ENCODE measurements at places on chromosomes 11 and 22. TPM values are rescaled to one million over a fixed set of nuclear protein-coding genes. Genes with fewer than 3 reads are reported as not detected.
A peak's percentile ranks its signal among the peaks of the same experiment; 100 is the strongest.

Gene KDM4D
- 0.65 TPM for total RNA-seq

Gene PLAAT4
- total RNA-seq = 2.3 TPM

Gene NEFH
- total RNA-seq = 0.56 TPM

Gene NRXN2
- total RNA-seq = not detected

Gene SLC35E4
- total RNA-seq = 40.7 TPM

Gene DDI1
- not detected for total RNA-seq

Gene ART5
- total RNA-seq = not detected

Gene SOX6
- total RNA-seq = 0.09 TPM

Gene GPHA2
- not detected for total RNA-seq

Gene ART1
- total RNA-seq = not detected

Gene C22orf31
- total RNA-seq = not detected

Gene NUDT8
- 10.7 TPM for total RNA-seq

GRCh38 chr22:29194184-29194583 lies 11.5 kb upstream of the EMID1 start:
- DNase-seq = no peak

GRCh38 chr11:47216121-47216798 lies 1.5 kb downstream of the DDB2 start:
- peak; percentile 85 for DNase-seq

DNA sequence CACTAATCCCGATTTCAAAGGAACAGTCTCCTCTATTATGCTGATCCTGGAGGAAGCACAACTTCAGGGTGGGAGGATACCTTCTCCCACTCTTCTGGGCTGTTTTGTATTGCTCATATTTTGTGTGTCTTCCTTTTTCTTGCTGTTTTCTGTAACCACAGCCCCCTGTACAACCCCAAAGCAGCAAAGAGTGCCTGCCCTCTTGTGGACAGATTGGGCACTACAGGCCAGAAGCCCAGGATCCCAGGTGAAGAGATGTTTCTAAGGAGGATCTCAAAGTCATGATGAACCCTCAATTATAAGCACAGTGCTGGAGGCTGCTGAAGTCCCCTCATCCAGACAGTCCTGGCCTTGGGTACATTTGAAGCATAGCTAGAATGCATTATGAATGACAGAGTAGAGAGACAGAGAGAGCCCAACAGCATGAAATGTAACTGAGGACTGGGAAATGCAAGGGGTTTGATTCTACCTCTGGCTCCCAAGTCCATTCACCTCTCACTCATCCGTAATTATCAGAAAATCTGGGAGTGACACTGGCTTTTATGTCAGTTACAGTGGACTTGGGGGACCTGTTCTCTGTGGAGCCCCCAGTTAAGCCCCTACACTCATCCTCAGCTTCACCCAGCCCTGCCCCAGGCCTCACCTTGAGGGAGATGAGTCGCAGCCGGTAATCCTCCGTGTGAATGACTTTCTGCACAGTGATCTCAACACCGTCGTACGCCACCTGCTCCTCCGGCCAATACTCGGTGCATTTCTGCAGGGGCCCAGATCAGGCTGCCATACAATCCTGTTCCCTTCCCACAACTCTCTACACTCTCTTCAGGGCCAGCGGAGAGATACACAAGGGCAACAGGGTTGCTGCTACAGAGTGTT lies 6.2 kb upstream of the IGSF22 start:
- peak; percentile 70 for DNase-seq

DNA sequence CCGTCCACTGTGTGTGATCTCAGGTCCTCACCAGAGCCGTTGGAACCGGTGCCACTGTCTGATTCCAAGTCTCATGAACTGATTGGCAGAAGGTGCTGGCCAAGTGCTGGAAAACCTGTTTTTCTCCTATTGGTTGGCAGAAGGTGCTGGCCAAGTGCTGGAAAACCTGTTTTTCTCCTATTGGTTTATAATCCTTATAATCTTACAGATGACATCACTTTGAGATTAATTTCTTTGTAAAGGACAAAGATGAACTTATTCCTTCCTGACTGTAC lies 1106.3 kb downstream of the BRD1 start:
- DNase-seq = no peak

DNA sequence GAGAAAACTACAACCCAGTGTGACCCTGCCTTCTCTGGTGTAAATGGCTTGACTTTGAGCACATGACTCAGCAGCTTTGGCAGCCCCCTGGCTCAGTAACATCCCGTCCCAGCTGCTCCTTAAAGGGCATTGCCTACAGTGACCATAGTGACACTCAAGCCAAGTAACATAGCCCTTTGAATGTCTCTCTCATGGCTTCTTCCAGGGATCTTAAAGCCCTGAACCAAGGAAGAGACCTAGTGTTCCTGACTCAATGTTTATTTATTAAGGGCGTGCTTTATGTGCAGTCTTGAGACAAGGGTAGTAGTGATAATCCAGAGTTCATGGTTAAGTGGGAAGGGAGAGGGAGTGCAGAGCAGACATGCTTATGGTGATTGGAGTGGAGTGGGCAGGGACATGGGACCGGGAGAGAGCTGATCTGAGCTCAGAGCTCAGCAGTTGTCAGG lies 125.7 kb downstream of the PARVA start:
- DNase-seq = no peak

DNA sequence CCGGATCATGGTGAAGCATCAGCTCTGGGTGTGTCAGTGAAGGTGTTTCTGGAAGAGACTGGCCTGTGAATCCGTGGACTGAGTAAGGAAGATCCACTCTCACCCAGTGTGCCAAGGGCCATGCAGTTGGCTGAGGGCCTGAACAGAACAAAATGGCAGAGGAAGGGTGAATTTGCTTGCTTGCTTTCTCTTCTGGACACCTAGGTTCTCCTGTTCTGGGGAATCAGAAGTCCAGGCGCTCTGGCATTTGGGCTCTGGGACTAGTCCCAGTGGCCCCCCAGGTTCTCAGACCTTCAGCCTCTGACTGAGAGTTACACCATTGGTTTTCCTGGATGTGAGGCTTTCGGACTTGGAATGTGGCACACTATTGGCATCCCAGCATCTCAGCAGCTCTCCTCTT lies 1170.8 kb downstream of the TBC1D22A start:
- DNase-seq = no peak

DNA sequence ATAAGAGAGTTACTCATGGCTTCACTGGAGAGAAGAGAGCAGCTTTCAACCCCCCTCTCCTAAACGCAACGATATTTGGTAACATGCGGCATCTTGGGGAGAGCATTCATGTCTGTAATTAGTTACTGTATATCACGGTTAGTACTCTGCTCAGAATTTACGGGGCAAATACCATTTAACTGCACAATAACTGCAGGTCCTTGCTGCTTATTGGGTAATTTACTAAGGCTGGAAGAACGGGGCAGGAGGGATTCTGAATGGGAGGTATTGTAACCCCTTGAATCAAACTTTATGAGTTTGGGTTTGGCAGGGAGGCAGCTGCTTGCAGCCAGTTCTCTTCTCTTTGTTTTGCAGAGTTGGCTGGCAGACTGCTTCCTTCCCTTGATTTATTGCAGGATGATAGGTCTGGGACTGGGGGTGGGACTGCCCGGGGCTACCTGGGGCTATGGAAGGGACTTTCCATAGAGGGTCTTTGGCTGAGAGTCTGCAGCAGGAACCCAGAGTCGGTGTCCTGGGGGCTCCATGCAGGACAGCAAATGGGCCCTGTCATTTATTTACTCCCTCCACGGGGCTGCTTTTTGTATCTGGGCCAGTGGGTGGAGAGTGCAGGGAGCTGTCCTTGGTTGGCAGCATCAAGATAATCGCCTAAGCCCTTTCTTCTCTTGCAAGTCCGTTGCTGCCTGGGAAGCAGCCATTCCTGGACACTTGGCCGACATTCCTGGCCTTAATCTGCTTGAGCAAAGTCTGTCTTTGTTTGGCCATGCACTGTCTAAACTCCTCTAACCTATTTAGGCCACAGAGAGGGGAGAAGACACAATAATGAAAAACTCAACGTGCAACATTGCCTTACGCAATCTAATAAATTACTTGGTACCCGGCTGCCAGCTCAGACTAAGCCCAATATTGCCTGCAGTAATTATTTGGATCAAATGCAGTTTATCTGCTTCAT lies 188.9 kb downstream of the ST3GAL4 start:
- DNase-seq = peak; percentile 20

- no peak for DNase-seq
These were observed 5.9 kb downstream of the YWHAH start for GRCh38 chr22:31950226-31950625.

DNA sequence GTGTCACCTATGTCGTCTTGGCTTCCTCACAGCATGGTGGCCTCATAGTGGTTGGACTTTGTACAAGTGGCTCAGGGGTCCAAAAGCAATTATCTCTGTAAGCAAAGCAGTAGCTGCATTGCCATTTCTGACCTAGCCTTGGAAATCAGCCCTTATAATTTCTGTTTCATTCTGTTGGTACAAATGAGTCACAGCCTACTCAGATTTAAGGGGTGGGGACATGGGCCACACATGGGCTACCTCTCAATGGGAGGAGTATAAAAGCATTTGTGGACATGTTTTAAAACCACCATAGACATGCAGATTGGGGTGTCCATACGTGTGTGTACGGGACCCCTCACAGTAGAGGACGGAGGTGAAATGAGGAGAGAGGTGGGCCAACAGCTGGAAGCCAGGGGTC lies 41.6 kb downstream of the CHRDL2 start:
- no peak for DNase-seq

- DNase-seq = no peak
These were observed 5.1 kb downstream of the MRGPRF start for GRCh38 chr11:69007975-69008381.

DNA sequence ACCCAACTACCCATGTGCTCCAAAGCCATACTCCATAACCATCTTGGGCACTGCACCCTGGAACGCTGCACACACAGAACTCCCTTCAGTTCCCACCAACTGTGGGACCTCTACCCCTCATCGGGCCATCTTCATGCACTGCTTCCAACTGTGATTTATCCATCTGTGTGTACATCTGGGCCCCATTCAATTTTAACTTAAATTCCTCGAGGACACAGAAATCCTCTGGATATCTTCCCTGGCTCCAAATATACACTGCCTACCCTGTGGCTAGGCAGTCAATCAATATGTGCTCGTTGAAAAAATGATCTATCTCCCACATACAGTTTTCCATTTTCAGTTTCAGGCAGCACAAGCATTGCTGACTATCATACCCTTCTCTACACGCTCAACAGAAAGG lies 4.9 kb downstream of the FEZ1 start:
- no peak for DNase-seq

DNA sequence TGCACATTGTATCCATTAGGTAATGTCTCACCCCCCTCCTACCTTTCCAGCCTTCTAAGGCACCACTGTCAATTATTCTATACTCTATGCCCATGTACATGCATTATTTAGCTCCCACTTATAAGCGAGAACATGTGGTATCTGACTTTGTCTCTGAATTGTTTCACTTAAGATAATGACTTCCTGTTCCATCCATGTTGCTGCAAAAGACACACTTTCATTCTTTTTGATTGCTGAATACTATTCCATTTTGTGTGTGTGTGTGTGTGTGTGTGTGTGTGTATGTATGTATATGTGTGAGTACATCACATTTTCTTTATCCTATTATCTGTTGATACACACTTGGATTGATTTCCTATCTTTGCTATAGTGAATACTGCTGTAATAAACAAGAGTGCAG lies 84.2 kb downstream of the PGR start:
- no peak for DNase-seq

DNA sequence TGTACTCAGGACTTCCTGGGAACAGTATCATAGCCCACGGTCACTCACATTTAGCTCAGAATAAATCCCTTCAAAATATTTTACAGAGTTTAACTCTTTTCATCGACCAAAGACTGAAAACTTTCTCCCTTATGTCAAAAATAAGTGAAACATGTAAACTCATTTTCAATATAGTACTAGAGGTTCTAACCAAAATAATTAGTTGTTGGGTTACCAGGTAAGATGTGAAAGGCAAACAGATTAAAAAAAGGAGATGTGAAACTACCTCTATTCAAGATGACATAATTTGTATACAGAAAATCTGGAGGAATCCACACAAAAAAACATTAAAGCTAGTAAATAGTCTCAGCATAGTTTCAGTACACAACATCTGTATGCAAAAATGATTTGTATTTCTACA lies 20.3 kb downstream of the XKR3 start:
- DNase-seq = no peak

DNA sequence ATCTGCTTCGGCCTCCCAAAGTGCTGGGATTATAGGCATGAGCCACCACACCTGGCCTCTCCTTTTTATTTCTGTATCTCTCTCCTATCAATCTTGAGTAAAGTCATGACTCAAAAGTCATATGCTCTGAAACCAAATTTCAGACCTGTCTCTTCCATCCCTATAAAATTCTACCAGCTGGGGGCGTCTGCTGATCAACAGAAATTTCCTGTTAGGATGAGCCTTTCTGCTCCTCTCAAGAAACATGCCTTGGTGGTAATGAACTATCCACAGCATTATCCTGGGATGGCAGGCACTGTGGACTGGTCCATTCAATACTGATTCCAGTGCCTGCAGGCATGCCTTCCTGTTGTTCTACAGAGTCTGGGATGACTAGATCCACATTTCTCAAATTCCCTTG lies 472.6 kb downstream of the NELL1 start:
- no peak for DNase-seq

GRCh38 chr22:49928185-49928495 lies 9.7 kb downstream of the CRELD2 start:
- no peak for DNase-seq

- no peak for DNase-seq
These were observed 9.7 kb upstream of the GRK2 start for GRCh38 chr11:67256477-67257135.

- no peak for DNase-seq
These were observed 848.7 kb downstream of the OPCML start for GRCh38 chr11:132683602-132684001.

- no peak for DNase-seq
These were observed 124.3 kb downstream of the APOL5 start for GRCh38 chr22:35841907-35842518.

DNA sequence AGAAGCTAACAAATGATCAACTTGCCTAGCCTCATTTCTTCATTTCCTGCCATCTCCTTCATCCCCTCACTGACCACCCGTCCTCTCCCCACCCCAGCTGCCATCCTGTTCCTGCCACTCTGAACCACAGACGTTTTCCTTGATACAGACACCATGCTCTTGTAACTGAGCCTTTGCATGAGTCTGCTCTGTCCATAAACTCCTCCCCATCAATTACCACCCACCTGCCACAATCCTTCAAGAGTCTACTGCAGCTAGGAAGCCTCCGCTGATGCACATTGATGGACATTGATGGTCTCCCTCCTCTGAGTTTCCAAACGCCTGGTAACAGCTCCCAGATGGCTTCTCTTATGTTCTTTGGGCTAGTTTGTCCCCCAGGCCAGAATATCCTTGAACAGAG lies 193.8 kb downstream of the DBX1 start:
- DNase-seq = no peak

GRCh38 chr11:104120493-104121137 lies 43.3 kb downstream of the PDGFD start:
- DNase-seq = peak; percentile 23

GRCh38 chr11:27694992-27695391 lies 5.3 kb downstream of the BDNF start:
- peak; percentile 65 for DNase-seq

DNA sequence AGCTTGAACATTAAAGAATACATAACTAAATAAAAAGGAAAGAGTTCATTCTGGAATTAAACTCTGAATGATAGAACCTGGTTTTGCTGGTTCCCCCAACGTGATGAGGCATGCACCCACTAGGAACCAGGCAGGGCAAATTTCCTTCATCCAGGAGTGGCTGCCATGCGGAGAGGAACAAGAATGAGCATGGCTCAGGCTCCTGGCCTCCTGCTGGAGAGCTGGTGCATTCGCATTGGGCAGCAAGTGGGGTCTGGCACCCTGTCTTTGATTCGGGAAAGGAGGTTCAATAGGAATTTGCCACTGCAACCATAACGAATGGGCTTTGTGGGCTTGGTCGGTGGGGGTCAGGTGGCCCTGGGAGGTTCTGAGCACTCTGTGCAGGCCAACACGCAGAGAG lies 169.8 kb upstream of the TENM4 start:
- DNase-seq = no peak

Measured in dermis blood vessel endothelial cell (primary cell).